ENCODE measurements at places on chromosomes 11 and 22.

DNA sequence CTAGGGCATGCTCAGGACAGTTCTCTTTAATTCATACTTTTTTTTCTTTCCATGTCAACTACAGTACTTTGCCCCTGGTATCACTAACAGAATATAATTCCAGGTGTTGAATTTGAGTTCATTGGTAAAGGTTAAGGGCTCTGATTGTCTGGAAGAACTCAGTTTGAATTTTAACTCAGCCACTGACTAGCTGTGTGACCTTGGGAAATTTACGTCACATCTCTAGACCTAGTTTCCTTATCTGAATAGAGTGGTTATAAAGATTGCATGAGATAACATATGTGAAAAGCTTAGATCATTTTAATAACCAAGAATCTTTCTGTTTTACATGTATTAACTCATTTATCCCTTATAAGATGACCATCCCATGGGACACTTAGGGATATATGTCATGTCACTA lies 15.8 kb upstream of the ZC3H12C start:
- DNase-seq = no peak

- DNase-seq = no peak
Observed at GRCh38 chr11:4713241-4713640, 8.7 kb downstream of the MMP26 start.

- DNase-seq = no peak
Observed at GRCh38 chr22:41406410-41406809, 24.7 kb downstream of the TEF start.

DNA sequence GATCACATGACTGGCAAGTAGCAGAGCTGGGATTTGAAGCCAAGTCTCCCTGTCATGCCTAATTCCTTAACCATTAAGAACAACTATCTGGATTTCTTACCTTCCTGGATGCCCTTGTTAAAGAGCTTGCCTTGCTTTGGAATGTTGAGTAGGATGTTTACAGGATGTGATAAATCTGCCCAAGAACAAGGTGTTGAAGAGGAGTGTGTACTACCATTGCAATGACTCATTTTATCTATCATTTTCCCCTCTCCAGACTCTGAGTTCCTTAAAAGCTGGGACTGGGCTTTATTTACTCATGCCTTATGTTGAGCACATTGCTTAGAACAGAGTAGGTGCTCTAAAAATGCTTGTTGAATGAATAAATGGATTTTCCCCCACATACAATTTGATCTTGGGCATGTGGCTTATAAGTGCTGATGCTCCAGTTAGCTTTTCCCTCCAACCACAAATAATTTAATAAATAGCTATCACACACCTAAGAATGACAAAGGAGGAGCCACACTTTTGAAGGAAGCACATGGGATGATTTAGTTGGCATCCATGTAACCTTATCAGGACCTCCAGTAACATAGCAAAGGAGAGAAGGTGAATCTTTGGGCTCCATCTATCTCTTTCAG lies 268.6 kb upstream of the SESN3 start:
- no peak for DNase-seq

DNA sequence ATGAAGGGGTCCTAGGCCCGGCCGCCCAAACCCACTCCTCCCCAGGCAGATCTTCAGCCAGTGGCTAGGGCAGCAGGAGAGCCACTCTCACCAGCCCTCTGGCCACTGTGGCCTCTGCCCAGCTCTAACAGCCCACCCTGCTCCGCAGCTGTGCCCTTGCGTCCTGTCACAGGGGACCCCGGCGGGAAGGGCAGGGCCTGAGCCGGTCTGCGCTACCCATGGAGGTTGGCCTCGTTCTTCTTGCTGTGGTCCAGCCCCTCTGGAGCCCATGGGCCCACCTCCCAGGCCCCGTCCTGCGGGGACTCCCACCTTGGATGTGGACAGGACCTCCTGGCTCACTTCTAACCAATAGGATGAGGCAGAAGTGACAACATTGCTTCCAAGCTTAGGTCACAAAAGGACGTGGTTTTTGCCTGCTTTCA lies 38.3 kb upstream of the TH start:
- DNase-seq = no peak

Data from stimulated activated CD4-positive, alpha-beta T cell treated with anti-CD3 and anti-CD28 coated beads, Interleukin-15, amount 100 ng/mL, for 24 hours (primary cell).